NAMALWA (cell line): ENCODE measurements at places on chromosomes 12 and 14.

DNA sequence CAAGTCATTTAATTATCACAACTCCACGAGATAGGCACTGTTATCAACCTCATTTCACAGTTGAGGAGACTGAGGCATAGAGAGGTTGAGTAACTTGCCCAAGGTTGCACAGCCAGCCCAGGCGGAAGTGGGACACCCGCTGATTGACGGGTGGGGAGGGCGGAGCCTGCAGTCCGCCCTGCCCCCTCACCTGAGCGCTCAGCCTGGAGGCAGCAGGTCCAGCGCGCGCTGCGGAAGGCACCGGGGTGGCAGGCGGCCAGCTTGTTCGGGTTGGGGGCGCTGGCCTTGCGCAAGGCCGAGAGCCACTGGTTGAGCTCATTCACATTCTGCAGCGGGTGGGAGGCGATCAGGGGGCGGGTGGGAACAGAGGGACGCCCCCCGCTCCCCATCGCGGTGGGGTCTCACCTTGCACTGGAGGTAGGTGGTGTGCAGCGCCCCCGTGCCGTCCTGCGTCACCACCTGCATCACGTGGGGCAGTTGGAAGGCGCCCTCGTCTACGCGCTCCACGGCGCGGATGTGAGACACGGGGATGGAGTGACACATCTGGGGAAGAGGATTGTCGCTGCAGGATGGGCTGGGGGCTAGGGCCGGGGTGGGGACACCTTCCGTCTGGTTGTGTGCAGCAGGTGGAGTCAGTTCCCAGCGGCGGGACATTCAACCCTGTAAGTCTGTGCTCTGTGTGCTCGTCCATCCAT lies 31.7 kb downstream of the RASAL1 start:
- DNase-seq: peak; percentile 55

GRCh38 chr14:31283578-31284252 lies 76.1 kb upstream of the HECTD1 start:
- DNase-seq: no peak

DNA sequence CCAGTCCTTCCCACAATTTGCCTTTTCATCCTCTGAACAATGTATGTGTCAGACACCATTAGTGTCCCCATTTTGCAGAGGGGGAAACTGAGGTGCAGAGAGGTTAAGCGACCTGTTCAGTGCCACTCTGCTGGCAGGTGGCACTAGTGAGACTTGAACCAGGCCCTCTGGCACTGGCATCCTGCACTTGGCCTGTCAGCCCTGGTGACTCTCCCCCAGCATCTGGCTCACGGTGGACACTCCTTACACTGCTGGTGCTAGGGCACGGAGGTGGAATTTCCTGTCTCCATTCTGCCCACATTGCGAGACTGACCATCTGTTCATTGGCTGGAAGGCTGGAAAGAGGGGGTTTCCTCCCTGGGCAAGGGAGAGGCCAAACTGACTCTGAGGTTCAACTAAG lies 48.7 kb downstream of the CCNK start:
- no peak for DNase-seq

- DNase-seq: no peak
Measured at GRCh38 chr12:1864867-1865266, 44.5 kb downstream of the LRTM2 start.

DNA sequence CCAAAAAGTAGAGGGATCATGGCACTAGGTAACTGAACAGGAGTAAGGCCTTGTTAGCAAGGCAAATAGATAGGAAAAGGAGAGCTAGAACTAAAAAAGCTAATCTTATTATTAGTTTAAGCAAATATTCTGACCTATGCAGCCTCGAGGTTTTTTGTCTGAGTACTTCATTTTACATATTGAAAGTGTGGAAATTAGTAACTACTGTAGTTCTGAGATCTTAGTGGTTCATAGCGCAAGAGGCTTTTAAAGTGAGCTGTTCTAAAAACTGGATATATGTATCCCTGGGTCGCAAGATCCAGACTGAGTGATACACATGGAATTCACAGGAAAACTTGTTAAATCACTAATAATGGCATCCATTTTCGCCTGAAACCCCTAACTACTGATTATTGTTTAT lies 411.0 kb upstream of the SOX5 start:
- DNase-seq: no peak

DNA sequence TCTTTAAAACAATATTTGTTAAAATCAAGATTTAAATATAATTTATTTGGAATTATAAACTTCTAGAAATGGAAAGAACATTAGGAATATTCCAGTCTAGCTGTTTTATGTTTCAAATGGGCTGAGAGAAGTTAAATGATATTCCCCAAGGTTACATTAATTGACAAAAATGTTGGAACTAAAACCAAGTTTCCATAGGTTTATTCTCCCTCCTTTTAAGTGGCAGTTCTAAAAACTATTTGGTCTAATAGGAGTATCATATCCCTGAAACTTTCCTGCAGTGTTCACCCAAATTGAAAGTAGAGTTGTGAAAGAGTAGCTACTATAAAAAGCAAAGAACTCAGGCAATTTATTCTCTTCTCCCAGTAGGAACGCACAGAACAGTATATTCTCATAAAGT lies 1185.5 kb downstream of the LRFN5 start:
- no peak for DNase-seq

DNA sequence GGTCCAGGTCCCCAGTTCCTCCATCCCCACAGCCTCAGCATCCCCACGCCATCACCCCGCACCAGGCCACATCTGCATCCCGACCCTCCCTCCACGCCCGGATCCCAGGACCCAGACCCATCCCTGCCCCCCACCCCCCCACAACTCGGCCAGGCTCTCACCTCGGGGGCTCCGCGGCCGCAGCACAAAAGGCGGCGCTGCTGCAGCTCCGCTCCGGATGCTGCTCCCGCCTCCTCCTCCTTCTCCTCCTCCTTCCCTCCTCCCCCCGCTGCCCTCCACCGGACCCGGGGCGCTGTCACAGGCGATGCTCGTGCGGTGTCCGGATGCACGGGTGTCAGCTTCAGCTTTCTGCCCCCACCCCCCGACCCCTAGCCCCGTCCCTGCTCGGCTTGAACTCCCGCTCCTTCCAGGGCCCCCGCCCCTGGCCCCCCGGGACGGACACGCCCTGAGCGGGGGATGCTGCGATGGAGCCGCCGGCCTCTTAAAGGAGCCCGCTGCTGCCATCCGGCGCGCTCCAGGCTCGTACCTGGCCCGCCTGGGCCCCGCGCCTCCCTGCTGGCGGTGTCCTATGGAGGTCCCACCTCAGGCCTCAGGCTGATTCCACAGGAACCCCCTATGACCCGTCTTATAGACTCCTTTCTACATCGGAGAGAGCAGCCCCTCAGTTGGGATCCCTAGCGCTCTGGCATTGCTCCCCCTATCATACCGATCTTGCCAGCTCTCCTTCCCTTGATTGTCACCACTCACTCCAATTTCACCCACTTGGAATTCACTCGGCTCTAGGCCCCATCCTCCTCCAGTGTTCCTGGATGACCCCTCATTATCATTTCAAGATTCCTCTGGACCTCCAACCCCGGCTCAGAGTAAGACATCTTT lies at the start of gene MAP3K12:
MAP3K12 (minus strand) TSS at position 193 of the 876 bp plus-strand sequence. CDS start 12,067 bp downstream, outside the sequence.
- peak; percentile 61 for DNase-seq

- no peak for DNase-seq
Measured at GRCh38 chr12:32949815-32950214, 53.2 kb upstream of the PKP2 start.

DNA sequence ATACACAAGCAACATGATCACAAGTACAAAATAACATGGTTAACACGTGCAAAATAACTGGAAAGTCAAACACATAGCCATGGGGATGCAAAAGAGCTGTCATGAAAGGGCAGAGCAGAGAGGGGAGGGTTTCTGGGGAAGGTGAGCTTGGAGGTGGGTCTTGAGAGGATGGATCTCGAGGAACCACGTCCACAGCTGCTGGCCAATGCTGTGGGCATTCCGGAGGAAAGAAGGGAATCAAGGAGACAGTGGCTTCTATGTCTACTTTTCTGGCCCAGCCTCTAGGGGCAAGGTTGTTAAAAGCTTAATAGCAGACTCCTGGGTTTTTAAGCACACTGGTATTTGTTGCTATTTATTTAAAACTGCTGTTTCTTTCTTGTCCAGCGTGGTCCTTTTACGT lies 8.4 kb upstream of the MYH7 start:
- DNase-seq: no peak

DNA sequence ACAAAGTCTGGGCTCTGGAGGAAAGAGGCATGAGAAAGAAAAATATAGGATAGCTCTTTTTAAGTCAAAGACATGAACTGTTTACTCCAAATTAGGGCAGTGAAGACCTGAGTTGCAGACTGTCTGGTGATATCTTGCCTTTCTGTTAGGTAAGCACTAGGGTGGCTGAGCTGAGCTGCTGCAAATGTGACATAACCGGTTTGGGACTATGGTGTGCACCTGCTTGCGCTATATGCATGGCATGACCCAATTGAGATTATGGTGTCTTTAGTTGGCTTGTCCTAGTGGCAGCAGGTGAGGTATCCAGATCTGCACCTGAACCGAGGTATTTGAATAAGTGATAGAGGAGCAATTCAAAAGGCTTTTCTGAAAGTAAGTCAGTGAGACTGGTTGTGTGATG lies 345.6 kb downstream of the APAF1 start:
- no peak for DNase-seq

DNA sequence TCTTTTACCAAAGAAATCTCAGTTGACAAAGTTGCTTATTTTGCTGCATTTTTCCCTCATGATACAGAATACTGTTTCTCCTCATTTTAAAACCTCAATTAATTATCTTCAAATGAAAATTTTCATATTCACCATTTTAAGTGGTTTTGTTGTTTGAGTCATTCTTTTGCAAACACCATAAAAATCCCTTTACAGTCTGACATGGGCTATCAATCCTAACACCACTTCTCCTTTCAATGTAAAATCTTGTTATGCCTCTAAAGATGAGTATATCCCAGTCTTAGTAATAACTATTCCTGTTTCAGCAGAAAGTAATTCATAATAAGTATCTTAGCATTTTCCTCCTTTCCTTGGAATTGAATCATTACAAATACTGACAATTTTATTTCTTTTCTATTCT lies 192.2 kb downstream of the SYT1 start:
- DNase-seq: no peak

- DNase-seq: no peak
Measured at GRCh38 chr12:88925454-88925853, 345.2 kb upstream of the KITLG start.

GRCh38 chr12:127275416-127275815 lies 991.6 kb upstream of the TMEM132C start:
- DNase-seq: no peak

GRCh38 chr14:57834961-57835360 lies 30.9 kb downstream of the SLC35F4 start:
- no peak for DNase-seq
